ENCODE measurements at places on chromosomes 12 and 14. TPM values are rescaled to one million over a fixed set of nuclear protein-coding genes. Genes with fewer than 3 reads are reported as not detected.

GRCh38 chr14:83287300-83287699 lies 1753.6 kb upstream of the SEL1L start:
- H3K27ac ChIP-seq: no peak overlapping the region
- no peak overlapping the region for H3K4me3 ChIP-seq
- H3K27me3 ChIP-seq: no peaks in the 10 kb centered on the region
- H3K4me1 ChIP-seq: no peaks in the 10 kb centered on the region
- DNase-seq: no peak

- H3K4me1 ChIP-seq: peaks cover 16% of the 10 kb centered on the region
- no peak overlapping the region for H3K27ac ChIP-seq
- H3K36me3 ChIP-seq: no peaks in the 10 kb centered on the region
- peak overlapping the region; percentile 22 for H3K4me3 ChIP-seq
- no peak for DNase-seq
- H3K27me3 ChIP-seq: no peaks in the 10 kb centered on the region
These were observed 17.8 kb upstream of the EMP1 start for GRCh38 chr12:13178568-13179210.

The OVCH1 gene
- not detected for total RNA-seq

- no peak overlapping the region for H3K27ac ChIP-seq
- no peak for DNase-seq
- H3K4me3 ChIP-seq: no peak overlapping the region
- H3K27me3 ChIP-seq: no peaks in the 10 kb centered on the region
- no peaks in the 10 kb centered on the region for H3K36me3 ChIP-seq
These were observed 48.9 kb downstream of the STON2 start for GRCh38 chr14:81351205-81351604.

- H3K4me3 ChIP-seq: no peak overlapping the region
- DNase-seq: no peak
- no peak overlapping the region for H3K27ac ChIP-seq
- H3K27me3 ChIP-seq: no peaks in the 10 kb centered on the region
- H3K36me3 ChIP-seq: no peaks in the 10 kb centered on the region
These were observed 41.9 kb upstream of the RD3L start for GRCh38 chr14:103984196-103984595.

- no peak overlapping the region for H3K4me3 ChIP-seq
- H3K27me3 ChIP-seq: no peaks in the 10 kb centered on the region
- no peak overlapping the region for H3K27ac ChIP-seq
- H3K4me1 ChIP-seq: no peaks in the 10 kb centered on the region
- H3K36me3 ChIP-seq: no peaks in the 10 kb centered on the region
These were observed 73.8 kb downstream of the RASSF8 start for GRCh38 chr12:26032290-26032689.

DNA sequence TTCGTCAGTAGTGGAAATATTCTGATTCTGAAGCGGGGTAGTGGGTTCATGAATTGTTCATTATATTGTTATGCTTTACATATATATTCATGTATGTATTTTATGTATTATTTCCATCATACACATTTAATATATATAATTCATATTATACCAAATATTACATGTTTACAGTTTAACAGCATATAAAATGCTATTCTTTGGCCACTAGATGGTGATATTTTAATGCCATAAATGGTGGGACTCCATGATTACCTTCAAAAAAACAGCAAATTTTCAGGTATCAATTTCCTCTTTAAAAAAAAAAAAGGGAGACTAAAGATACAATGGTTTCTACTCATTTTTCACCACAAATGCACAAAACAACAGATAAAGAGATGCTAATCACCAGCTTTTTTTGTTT lies 41.0 kb downstream of the BDKRB1 start:
- H3K27me3 ChIP-seq: no peaks in the 10 kb centered on the region
- H3K4me3 ChIP-seq: no peak overlapping the region
- H3K36me3 ChIP-seq: peaks cover 5% of the 10 kb centered on the region
- H3K27ac ChIP-seq: no peak overlapping the region

The POTEM gene
- total RNA-seq: not detected

Data from naive thymus-derived CD4-positive, alpha-beta T cell (primary cell).